ENCODE measurements at places on chromosomes 7 and 10.

DNA sequence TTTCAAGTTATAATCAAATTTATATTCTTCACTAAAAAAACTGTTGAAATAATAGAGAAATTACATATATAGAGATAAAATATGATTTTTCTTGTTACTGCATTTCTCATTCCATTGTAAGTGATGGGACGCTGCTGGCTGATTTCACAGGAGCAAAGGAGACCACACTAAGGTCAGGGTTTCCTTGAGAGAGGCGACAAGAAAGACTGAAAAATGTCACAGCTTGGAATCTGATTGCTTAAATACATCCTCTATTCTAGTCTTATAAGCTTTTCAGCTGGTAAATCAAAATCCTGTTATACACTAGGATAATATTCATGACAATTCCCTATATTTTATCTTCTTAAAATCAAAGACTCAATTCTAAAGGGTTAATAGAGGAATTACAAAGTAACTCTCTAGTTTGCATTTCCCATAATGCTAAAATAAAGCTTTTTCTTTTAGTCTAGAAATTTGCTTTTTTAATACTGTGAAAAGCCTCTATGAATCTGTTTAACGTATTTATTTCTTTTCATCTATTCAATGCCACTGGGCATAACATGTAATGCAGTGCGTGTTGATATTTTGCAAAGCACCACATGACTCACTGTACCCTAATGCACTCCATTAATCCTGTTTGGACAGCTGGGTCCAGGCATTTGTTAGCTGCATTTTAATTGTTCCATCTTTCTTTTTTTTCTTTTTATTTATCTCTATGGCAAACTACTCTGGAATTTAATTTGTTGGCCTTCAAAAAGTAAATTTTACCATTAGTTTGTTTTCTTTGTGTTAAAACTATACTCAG lies 81.7 kb downstream of the RNF32 start:
- no peak for DNase-seq

- no peak for DNase-seq
These were observed 37.8 kb downstream of the RSU1 start for GRCh38 chr10:16779384-16779915.

DNA sequence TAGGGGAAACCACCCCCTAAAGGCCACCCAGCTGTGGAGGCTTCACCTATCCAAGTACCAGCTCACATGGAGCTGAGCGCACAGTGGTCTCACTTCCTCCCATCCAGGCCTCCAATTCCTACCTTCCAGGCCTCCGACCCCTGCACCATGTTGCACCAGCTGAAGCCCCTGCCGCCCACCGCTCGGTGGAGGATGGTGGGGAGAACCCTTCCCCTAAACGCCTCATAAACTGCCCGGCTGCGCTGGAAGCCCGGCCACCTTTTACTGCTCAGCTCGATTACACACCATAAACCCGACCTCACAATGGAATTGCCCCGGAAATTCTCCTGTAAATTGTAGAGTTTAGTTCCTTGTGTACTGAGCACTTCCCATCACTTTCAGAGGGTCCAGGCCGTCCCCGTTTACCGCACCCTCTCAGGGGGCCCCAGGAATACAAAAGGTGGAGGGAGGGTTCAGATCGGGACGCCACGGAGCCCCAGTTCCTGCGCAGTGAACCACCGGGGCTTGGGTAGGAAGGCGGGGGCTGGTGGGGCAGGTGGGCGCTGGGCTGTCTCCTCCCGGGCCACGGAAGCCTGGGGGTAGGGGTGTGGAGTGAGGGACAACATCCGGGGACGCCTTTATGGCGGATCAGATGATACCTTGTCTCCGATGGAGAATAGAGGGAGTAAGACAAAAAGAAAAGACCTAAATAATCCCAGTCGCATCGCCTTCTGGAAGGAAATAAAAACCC lies 1.4 kb upstream of the HOXA7 start:
- no peak for DNase-seq

DNA sequence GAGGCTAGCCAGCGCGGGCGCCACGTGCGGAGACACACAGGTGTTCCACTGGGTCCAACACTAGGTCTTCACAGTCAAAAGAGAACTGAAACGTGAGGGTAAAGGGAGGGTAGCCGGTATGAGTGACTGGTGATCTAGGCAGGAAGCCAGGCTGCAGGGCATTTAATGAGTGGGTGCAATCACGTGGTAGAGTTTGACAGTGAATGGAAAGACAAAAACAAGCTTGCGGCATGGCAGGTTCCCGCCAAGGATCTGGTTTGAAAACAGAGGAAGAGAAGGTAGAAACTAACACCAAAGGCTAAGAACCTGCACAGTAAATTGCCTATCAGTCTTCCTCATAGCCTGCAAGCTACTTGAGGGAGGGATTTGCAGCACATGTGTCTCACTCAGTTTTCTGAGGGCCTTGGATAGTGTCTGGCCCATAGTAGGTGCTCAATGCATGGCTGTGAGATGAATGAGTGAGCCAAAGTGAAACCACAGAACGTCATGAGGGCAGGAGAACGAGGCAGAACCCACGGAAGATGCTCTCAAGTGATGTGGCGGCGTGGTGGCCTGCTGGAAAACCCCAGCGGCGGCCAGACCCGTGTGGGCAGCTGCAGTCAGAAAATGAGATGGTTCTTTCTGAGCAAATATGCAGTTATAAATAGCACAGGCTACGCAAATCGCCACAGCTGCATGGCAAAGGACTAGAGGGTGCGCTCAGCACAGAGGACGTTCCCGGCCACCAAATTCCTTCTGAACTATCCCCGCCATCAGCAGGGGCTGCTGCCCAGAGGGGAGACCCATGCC lies 183.6 kb upstream of the NFE2L3 start:
- DNase-seq, result no peak

GRCh38 chr7:45579391-45579801 lies 5.2 kb downstream of the ADCY1 start:
- no peak for DNase-seq

- no peak for DNase-seq
These were observed 74.0 kb upstream of the NANOS1 start for GRCh38 chr10:118955531-118955930.

- no peak for DNase-seq
These were observed 204.3 kb upstream of the CSTF2T start for GRCh38 chr10:51903675-51904074.

GRCh38 chr7:148935451-148935850 lies 51.4 kb upstream of the EZH2 start:
- DNase-seq, result no peak

GRCh38 chr10:123995082-123995460 lies 98.3 kb downstream of the CHST15 start:
- DNase-seq, result no peak

DNA sequence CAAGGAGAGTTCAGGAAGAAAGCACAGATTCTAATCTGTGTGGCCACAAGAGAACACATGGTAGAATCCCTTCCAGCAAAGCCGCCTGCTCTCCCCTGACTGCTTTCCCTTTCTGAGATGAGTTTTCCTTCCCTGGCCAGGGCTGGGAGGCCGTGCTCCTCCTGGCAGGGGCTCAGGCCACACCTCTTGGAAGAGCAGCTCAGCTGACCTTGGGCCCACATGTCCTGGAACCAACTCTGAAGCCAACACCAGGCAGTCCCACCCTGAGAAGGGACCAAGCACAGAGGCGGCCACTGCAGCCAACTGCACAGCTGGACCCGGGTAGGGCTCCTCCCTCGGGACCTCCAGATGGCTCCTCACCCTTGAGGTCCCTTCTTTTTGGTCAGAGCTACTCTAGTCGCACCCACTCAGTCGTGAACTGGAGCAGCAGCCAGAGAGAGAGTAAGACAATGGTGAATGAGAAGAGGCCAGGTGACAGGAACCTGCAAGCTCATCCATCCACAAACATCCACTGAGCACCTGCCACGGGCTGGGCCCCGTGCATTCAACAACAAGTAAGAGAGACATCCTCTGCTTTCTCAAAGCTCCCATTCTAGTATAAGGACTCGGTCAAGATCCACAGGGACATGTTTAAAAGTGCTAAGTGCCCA lies 40.3 kb downstream of the FAM53B start:
- no peak for DNase-seq

DNA sequence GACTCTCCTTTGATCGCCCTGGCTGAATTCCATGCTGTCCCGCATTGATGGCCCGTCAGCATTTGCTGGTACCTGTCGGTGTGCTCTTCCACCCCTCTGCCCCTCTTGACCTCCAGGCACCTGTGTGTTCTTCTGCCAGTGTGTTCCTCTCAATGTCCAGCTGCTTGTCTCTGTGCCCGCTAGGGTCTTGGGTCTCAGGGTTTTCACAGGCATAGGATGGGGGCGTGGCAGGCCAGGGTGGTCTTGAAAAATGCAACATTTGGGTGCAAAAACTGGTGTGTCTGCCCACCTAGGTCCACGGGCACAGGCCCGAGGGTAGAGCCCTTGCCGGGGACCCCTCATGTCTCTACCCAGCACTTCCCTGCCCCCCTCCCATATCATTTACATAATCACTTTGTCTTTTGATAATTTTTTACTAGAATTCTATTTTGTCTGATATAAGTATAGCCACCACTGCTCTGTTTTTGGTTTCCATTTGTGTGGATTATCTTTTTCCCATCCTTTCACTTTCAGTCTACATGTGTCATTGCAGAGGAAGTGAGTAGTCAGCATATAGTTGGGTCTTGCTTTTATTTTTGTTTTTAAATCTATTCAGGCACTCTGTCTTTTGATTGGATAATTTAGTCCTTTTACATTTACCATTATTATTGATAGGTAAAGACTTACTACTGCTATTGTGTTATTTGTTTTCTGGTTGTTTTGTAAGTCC lies 46.6 kb upstream of the ADRA2A start:
- no peak for DNase-seq

DNA sequence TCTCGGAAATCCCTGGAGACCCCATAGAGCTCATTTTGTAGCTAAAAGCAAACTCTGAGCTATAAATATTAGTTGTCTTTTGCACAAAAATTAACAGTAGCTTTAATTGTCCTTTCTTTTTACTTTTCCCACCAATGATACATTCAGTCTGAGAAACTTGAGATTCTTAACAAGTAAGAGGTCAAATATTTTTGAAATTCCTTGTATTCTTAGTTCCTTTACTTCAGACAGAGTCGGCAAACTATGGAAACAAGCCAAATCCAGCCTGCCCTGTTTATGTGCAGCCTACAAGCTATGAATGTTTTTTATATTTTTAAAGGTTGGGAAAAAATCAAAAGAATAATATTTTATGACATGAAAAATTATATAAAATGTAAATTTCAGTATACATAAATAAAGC lies 146.6 kb downstream of the CTNNA3 start:
- DNase-seq, result no peak

DNA sequence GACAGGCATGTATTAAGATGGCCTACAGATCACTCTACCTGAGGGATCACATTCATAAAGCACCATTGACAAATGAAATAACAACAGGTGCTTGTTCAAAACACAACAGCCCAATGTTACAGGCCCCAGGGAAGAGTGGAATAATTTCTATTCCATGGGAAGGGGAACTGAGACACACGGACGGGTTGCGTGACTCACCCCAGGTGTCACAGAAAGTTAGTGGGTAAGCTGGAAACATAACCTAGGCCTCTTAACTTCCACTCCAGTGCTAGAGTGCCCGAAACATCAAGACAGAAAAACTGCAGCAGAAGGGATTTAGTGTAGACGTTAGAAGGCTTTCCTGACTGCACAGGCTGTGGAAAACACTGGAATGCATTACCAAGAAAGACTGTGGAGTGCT lies 48.3 kb downstream of the SLC37A3 start:
- no peak for DNase-seq

GRCh38 chr7:27134392-27134791 lies 3.8 kb upstream of the HOXA4 start:
- no peak for DNase-seq

DNA sequence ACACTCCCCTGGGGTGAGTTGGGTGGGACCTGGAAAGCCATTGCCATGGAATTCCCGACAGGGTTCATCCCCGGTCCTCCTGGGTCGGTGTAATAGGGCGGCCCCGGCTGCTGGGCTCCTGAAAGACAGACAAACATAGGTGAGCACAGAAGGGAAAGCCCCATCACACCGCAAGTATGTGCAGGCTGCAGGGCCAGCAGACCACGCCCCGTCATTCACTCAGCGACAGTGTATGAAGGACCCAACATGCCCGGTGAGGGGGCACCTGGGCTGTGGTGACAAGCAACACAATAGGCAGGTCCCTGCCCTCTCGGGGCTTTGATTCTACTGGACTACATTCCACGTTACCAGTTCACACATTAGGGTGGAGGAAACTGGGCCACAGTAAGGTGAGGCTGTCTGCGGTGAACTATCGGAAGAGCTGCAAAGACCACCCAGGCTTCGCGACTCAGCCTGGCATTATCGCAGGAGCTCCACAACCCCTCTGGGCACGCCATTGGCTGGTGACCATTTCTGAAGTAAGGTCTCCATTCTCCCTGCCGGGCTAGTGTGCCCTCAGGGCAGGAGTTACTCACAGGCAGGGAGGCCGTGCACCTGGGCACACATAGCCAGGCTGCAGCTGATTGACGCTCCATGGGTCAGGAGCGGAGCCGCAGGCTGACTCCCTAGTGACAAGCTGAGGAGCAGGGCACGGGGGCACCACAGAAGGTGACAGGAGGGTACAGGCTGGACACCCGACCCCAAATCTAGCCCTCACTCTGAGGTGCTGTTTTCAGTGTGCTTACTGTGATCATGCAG lies 99.2 kb downstream of the VOPP1 start:
- no peak for DNase-seq

- DNase-seq, result no peak
These were observed 58.0 kb downstream of the FAM171A1 start for GRCh38 chr10:15313047-15313446.

All from effector CD8-positive, alpha-beta T cell (primary cell).